CD4-positive, alpha-beta T cell treated with Interferon alpha-2 for 1 hour (primary cell): ENCODE measurements at places on chromosomes 5 and 9.

GRCh38 chr5:124670722-124671184 is 75.7 kb downstream of the ZNF608 start:
- no peak for DNase-seq

GRCh38 chr9:133991964-133992779 is at the start of gene VAV2:
Gene VAV2 (minus strand): TSS chr9:133992324. CDS start chr9:133992278, 46 bp downstream.
- DNase-seq = peak; percentile 48

DNA sequence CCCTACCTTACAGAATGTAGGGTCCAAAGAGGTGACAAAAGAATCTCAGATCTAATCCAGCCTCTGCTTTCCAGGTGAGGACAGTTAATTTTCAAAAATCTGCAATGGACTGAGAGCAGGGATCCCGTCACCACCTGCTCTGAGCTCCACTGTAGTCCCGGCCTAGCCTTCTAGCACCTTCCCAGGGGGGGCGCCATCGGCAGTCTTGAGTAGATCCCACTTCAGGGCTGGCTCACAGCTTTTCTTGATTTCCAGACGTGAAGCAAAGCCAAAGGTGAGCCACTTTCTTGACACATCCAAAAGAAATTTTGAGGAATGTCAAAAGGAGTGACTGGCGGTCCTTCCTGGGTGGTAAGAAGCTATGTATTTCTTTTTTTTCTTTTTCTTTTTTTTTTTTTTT is 114.1 kb downstream of the SYK start:
- no peak for DNase-seq

GRCh38 chr5:123785162-123786071 is 273.4 kb downstream of the CSNK1G3 start:
- no peak for DNase-seq

DNA sequence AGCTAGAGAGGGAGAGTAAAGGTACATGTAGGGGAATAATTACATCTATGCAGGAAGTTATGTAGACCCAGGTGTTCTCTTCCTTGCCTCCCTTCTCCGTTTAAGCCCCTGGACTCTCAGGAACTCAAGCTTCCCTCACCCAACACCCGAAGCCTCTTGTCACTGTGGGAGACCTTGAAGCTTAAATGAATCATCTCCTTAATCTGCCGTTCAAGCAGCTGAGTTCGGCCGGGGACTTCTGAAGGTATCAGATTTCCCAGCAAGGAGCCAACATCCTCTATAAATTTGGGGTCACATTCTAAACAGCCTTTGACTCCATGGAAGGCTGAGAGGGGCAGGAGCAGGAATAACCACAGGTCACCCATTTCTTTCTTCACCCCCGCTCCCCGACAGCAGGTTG is 412 bp downstream of the IZUMO3 start:
- DNase-seq = no peak
